ENCODE measurements at places on chromosomes 16 and 17.

DNA sequence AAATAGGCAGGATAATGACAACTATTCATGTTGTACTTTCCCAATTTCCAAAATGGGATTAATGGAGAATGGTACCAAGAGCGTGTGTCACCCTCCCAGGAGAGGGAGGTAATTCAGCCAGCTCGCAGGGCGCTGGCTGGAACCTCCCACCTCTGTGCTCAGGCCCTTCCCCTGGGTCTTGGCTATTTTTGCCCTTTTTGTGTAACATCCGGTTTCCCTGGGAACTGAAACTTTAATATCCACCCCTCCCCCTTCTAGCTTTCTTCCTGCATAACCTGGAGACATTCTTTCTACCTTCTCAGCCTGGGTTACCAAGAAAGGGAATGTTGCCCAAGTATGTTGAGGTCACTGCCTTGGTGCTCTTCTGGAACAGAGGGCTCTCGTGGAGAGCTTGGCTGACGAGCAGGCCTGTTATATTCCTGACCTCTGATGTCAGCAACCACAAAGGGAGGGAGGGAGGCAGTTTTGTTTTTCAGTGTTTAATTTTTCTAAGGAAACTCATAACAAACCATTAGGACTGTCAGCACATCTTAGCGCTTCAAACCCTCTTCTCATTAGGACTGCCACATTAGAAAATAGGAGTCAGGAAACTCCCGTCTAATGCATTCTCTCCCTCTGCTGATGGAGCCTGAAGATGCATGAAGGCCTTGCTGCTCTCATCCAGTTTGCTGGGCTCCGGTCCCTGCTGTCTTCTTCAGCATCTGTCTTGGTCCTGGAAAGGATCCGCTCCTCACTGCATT lies 25.6 kb downstream of the ITGB3 start:
- DNase-seq = peak; percentile 100

DNA sequence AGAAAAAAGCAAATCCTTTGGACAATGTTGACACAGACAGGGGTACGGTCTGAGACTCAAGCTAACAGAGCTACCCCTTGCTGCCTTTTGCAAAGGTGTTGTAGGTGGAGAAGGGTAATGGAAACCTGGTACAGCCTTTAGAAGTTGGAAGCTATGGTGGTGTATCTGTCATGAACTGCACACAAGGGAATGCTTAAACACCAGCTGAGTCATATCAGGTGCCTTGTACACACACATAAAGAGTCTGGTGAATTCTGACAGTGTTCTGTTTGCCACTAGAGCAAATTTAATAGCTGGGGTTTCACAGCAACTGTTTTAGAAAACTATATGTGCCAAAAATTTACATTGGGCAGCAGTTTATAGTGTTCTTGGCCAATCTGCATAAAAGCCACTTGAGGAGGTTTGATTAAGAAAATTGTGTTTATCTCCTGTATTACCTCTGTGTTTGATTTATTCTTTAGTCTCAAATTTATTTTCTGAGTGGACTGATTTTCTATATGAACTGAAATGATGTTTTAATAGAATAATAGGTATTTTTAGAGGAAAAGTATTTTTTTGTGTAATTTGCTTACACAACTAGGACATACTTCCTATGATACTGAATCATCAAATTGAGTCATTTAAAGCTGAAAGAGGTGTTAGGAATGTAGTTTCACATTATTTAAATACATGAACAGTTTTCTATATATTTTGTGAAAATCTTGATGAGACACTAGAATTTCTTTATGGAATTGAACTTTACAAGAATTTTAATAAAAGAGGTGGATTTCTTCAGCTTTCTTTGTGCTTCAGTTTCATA lies 136.9 kb downstream of the MAP2K6 start:
- DNase-seq = peak; percentile 17

DNA sequence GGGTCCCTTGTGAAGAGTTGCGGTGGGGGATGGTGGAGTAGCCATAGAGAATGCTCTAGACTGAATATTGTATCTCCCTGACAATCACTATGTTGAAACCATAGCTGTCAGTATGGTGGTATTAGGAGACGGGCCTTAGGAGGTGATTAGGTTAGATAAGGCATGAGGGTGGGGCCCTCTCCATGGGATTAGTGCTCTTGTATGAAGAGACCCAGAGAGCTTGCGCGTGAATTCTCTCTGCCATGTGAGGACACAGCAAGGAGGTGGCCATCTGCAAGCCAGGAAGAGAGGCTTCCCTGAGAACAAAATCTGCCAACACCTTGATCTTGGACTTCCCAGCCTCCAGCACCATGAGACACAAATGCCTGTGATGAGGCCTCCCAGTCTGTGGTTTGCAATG lies 34.5 kb upstream of the MGAT5B start:
- no peak for DNase-seq

- DNase-seq = peak; percentile 70
These were observed 67.8 kb downstream of the BMERB1 start for GRCh38 chr16:15502041-15502725.

- no peak for DNase-seq
These were observed 1011.9 kb downstream of the CDH8 start for GRCh38 chr16:61024180-61024900.

- DNase-seq = no peak
These were observed 104.3 kb downstream of the ABCA8 start for GRCh38 chr17:68850749-68851510.

- peak; percentile 8 for DNase-seq
These were observed 27.9 kb upstream of the DBNDD1 start for GRCh38 chr16:90046971-90047713.

DNA sequence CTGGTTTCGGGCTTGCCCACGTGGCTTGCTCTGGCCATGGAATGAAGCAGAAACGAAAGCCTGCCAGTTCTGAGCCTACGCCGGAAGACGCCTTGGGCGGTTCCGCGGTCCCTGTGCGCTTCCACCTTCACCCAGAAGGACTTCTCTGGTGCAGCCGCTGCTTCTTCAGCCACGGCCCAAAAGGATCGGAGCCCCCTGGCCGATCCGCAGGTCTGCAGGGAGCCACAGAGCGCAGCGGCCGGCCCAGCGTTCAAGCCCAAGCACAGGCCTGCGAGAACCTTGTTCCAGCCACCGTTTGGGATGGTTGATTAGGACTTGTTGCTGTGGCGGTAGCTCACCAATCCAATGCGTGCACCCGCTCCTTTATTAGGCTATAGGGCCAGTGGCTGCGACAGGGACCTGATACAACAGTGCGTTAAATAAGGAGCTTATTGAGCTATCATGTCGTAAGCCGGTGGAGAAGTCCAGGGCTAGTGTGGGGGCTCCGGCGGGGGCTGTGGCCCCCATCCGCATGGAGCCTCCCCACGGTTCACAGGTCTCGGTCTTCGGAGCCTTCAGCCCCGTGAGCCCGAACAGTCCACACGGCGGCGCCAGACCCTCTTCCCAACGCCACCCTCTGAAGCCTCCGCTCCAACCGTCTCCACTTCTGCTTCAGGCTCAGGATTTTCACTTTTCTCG lies 10.2 kb upstream of the MPP2 start:
- no peak for DNase-seq

DNA sequence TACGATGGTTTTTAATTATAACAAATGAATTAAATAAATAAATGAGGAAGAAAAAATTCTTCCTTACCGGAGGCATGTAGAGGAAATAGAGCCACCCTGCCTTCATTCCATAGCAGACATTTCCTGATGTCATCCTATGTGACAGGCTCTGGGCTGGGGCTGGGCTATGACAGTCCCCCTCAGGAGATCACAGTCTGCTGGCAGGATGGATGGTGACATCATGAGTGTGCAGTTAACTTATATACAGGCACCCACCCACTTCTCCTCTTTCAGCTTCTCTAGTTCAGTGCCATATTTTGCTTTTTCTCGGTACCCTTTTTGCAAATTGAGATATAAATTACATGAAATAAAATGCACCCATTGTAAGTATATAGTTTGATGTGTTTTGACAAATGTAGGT lies 6.4 kb upstream of the CMTM3 start:
- no peak for DNase-seq

DNA sequence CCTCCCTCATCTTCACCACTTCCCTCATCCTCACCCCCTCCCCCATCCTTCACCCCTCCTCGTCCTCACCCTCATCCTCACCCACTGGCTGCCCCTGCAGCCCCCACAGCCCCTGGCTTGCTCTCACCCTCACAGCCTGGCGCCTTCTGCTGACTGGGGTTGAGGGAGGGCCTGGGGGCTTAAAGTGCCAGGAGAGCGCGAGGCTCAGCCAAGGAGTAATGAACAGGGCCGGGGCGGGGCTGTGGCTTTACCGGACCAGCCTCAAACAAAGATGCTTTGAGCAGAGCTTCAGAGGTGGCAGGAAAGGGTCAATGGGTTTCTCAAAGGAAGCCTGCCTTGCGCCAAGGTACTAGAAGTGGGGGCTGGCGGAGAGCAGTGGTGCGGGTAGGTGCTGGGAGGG lies at the start of gene PRSS33:
Gene PRSS33, minus strand, starts transcription at position 155 of the 400 bp plus-strand sequence. CDS start 1,013 bp downstream, outside the sequence.
- no peak for DNase-seq

DNA sequence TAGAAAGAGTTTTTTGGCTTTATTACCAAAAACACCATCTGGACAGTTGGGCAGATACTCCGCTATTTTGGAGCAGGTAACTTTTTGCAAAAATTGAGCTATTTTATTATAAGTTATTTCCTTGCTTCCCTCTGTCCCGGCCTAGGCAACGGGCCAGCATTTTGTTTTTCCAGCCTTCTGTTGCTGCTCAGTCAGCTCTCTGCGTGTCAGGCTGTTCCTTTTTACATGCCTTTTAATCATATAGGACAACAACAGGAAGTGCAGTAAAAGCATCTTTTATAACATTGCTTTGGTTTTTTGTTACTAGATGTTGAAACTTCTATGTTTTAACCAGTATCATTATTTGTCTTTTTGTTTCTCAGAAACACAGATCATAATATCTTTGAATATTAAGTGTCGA lies 30.4 kb downstream of the PPM1D start:
- no peak for DNase-seq

DNA sequence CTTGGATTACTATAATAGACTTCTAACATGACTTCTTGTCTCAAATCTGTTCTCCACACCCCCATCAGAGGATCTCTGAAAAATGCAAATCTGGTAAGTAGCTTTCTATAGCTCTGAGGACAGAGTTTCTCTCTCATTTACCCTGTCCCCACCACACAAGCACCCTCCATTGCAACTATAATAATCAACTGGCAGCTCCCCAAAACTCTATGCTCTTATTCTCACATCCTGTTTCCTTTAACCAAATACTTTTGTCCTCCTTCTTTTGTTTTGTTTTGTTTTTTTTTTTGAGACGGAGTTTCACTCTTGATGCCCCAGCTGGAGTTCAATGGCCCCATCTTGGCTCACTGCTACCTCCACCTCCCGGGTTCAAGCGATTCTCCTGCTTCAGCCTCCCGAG lies 73.4 kb downstream of the HELZ start:
- no peak for DNase-seq
